ENCODE measurements at places on chromosomes 12 and 14. TPM values are rescaled to one million over a fixed set of nuclear protein-coding genes. Genes with fewer than 3 reads are reported as not detected.

- no peaks in the 10 kb centered on the region for H3K27me3 ChIP-seq
- no peak overlapping the region for H3K4me3 ChIP-seq
- H3K4me1 ChIP-seq = no peaks in the 10 kb centered on the region
- H3K27ac ChIP-seq = no peak overlapping the region
Measured at GRCh38 chr14:101005447-101005846, 101.9 kb upstream of the RTL1 start.

- DNase-seq = no peak
- H3K27ac ChIP-seq = no peak overlapping the region
- H3K4me3 ChIP-seq = no peak overlapping the region
Measured at GRCh38 chr12:115037830-115038229, 353.9 kb upstream of the TBX3 start.

DNA sequence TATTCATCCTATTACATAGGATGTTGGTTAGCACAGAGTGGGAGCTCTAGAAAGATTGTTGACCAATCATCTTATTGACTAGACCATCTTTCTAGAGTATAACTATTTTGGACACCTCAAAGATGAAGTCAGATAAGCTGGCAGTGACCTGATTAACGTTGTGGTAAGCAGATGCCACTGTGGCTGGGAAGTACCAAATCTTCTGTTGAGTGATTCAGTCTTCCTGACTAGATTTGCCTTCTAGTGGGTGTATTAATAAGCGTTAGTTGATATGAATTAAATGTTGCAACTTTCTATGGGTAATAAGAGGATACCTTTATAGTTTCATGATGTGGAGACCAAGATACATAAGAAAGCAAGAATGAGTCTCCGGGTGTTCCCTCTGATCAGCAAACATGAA is 51.2 kb upstream of the HELB start:
- no peak overlapping the region for H3K27ac ChIP-seq
- no peak for DNase-seq
- no peak overlapping the region for H3K4me3 ChIP-seq
- H3K36me3 ChIP-seq = peaks cover 37% of the 10 kb centered on the region

DNA sequence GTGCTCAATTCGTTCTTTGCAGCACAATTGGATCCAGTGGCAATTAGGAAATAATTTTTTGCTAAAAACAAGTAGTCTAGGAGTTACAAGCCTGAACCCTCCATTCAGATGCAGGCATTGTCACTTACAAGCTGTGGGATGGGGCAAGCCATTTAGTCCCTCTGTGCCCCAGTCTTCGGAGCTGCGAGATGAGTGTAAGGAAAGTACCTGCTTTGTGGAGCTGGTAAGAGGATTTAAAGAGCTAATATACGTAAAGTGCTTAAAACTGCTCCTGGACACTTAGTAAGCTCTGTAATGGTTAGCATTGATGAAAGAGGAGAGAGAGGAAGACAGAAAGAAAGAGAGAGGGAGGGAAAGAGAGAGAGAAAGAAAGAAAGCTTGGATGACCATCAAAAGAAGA is 112.5 kb downstream of the LGMN start:
- H3K27me3 ChIP-seq = no peaks in the 10 kb centered on the region
- no peak overlapping the region for H3K4me3 ChIP-seq
- DNase-seq = no peak
- H3K27ac ChIP-seq = no peak overlapping the region
- no peaks in the 10 kb centered on the region for H3K36me3 ChIP-seq
- no peaks in the 10 kb centered on the region for H3K4me1 ChIP-seq

GRCh38 chr14:78917462-78917861 is 747.3 kb downstream of the NRXN3 start:
- no peaks in the 10 kb centered on the region for H3K36me3 ChIP-seq
- no peak overlapping the region for H3K4me3 ChIP-seq
- H3K4me1 ChIP-seq = no peaks in the 10 kb centered on the region
- H3K27ac ChIP-seq = no peak overlapping the region
- no peaks in the 10 kb centered on the region for H3K27me3 ChIP-seq

DNA sequence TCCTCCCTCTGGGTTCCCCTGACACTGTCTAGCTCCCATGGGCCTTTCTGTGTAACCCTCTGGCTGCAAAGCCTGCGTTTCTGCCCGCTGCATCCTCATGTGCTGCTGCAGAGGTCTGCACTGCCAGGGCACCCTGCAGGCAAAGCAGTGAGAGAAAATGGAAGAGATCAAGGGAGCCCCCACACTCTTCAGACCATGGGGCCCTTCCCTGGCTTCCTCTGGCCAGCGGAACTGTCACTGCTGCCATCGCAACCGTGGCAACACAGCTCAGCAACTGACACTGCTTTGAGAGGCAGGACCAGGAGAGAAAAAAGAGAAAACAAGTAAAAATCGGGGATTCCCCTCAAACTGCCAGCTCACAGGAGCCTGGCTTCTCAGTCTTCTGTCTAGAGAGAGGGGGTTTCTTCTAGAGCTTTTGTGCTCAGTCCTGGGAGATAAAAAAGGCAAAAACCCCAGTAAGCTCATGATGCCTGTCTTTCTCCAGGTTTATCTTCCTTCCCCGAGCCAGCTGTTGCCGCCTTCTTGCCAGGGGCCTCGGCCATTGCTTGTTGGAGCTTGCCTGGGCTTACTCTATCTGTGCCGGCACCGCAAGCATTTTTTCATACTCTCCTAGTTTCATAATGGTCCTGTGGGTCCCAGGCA is 38.9 kb downstream of the C14orf132 start:
- H3K36me3 ChIP-seq = peaks cover 5% of the 10 kb centered on the region
- H3K27me3 ChIP-seq = no peaks in the 10 kb centered on the region
- peaks cover 10% of the 10 kb centered on the region for H3K4me1 ChIP-seq
- no peak for DNase-seq
- H3K27ac ChIP-seq = no peak overlapping the region
- no peak overlapping the region for H3K4me3 ChIP-seq

The SYCP3 gene
- total RNA-seq = not detected

The NTN4 gene
- total RNA-seq = 46.7 TPM

The TCL1A gene
- 0.99 TPM for total RNA-seq

The WSCD2 gene
- 24.7 TPM for total RNA-seq
